ENCODE measurements at places on chromosomes 2 and 18.

DNA sequence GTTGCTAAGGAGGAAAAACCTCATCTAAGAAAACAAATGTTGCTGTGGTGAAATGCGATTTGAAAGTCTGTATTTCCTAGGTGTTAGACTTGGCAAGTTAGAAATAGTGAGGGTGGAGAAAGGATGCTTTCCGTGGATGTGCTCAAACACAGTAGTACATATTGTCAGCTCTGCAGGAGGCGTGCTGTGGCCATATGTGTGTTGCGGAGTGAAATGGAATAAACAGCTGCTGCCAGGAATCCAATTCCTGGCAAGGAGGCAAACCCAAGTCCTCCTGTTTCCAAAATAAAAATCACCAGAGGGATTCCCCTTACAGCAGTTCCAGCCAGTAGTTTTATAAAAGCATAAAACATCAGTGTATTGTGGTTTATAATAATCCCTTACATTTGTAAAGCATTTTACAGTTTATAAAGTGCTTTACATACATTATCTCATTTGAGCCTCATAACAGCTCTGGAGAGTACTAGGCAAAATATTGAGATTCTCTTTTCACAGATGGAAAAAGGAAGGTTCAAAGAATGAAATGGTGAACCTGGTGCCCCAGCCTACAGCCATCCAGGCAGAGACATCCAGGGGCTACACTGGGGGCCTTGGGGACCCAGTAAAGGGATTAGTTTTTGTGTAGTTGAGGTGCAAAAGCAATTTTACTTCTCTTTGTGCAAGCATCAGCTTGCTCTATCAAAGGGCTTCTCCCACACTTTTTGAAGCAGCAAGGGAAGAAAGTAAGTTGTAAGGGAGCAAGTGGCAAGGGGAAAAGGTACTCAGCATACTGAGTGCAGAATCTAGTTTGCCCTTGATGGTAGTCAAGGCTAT, 206.0 kb downstream of the AGPS start:
- no peak for DNase-seq

- no peak for DNase-seq
Observed at GRCh38 chr2:219680958-219681693, 53.7 kb downstream of the SLC4A3 start.

DNA sequence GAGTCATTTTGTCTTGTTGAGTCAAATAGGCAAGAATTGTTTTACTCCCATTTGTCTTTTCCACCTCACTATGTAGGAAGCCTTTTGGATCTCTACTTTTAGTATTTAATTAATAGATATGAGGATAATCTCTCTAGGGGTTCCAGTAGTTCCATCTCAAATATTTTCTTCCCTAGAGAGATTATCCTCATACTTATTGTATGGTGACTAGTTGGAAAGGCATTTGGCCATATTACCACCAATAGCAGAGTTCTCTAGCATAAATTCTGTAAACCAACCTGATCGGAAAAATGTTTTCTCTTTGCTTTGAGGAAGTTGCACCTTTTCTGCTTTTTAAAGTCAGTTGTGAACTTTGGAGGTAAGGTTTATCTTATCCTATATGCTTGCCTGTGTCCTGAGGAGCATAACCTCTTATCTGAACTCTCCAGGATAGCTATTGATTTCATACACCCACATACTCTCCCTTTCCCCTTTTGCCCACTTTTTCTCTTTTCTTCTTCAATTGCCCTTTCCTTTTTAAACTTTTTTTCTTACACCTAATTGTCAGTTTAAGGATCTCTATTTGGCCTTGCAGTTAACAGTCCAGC, 100.8 kb downstream of the GALNT1 start:
- no peak for DNase-seq

DNA sequence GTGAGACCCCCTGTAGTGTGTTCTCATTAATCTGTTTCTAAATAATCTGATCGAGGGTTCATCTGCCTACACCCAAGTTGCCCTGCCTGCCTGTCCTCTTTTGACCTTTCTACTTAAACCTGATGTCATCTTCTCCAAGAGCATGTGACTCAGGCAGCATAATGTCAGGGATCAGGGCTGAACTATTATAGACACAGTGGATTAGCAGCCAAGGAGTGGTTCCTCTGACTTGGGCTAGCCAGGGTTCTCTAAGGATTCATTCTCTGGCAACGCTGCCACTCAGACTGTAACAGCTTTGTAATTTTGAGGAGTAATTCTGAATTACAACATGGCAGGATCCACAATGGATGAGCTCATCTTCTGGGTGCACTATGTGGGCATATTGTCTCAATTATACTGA, 124.0 kb downstream of the MDH1 start:
- no peak for DNase-seq

GRCh38 chr2:8096484-8096883, 585.4 kb upstream of the ID2 start:
- no peak for DNase-seq

GRCh38 chr2:189370719-189371118, 70.6 kb upstream of the WDR75 start:
- DNase-seq, result no peak

DNA sequence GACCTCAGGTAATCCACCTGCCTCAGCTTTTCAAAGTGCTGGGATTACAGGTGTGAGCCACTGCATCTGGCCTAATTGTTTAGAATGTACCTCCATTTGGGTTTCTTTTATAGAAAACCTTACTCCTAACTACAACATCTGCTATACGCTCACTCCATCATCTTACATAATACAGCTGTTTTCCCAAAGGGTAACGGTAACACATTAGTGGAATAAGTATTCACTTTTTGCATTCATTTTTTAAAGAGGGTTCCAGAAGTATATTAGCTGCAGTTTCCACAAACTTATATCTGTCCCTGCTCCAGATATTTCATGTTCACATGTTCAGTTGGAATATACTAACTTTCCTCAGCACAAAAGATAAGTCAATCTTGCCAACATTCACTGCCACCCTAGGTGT, 640.1 kb upstream of the FSHR start:
- DNase-seq, result no peak

DNA sequence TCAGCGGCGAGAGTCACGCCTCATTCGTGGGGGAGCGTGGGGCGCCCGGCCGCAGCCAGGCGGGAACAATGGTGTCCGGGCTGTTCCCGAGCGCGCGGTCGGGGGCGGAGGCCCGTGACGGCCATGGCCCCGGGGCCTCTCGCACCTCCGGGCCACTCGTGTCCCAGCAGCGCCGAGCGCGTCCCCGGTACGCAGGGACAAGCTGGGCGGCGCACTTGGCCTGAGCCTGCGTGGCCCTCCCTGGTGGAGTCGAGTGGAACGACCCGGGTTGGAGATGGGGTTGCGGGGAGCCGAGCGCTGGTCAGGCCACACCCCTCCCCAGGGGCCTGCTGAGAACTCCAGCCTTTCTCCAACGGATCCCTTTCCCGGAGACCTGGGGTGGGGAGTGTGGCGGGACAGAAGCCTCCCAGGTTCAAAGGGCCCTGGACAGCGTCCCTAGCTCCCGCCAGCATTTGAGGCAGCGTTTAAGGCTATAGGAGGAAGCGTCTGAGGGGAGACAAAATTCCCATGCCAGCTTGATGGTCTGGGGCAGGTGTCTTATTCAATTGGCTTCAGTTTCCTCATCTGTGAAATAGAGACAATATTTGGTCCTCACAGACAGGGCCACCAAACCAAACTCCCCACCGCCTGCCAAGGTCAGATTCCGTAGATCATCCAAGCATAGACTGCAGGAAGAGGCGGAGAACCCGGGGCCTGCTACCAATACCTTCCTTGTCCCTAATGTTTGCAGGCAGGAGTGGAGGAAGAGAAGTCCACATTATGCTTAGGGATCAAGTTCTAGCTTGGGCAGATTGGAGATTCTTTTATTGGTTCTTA, 553 bp downstream of the CNDP2 start:
- peak; percentile 37 for DNase-seq

- DNase-seq, result no peak
Observed at GRCh38 chr2:78870343-78870967, 155.0 kb upstream of the REG3G start.

- DNase-seq, result no peak
Observed at GRCh38 chr2:66477135-66477842, 42.4 kb downstream of the MEIS1 start.

DNA sequence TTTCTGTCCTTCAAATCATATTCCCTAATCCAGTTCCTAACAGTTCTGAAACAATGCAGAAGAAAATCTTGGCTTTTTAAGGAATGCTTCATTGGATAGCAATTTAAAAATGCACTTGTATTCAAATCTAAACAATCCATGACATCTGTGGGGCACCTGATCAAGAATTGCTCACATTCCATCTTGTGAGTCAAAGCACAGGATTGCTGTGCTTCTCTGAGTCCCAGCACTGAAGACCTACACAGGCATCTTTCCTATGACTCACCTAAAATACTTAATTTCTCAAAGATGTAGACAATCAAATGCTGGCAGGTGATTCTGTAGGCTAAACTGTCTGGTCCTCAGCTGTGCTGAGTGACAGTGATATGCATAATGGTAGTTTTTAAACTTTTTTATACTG, 10.1 kb upstream of the ATP8B1 start:
- no peak for DNase-seq

GRCh38 chr2:173676647-173677046, 288.5 kb downstream of the SP3 start:
- no peak for DNase-seq

GRCh38 chr2:232026910-232027309, 65.4 kb downstream of the DIS3L2 start:
- no peak for DNase-seq

- no peak for DNase-seq
Observed at GRCh38 chr2:235445116-235445515, 48.7 kb upstream of the AGAP1 start.

GRCh38 chr2:20917287-20917660, 94.4 kb upstream of the LDAH start:
- no peak for DNase-seq

GRCh38 chr2:160343404-160343803, 143.3 kb upstream of the ITGB6 start:
- no peak for DNase-seq

Measured in stimulated activated CD4-positive, alpha-beta T cell treated with anti-CD3 and anti-CD28 coated beads, Interleukin-4, amount 100 ng/mL, for 48 hours (primary cell).